ENCODE measurements at places on chromosomes 2 and 18.

DNA sequence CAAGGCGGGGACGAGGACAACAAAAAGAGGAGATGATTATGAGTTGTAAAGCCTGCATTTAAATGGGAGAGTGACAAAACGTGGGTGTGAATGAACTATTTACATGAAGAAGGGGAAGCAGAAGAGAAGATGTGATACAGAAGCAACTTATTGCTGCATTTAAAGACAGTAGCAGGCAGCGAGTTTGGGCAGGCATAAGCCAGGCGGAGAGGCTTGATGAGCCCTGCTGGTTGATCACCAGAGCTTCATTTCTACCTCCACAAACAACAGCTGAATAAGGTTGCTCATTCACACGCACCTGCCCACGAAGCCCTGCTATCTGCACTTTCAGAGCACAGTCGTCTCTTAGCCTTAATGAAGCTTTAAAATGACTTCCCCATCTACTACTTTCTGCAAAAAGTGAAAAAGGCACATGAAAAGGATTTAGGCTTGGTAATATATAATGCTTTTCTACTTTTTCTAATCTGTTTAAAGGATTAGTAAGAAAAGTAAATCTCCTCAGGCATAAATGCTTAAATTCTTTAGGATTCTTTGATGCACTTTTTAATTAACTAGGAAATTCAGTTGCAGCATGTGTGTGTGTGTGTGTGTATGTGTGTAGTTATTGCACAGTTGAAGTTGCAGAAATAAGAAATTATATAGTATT is 3.1 kb downstream of the SLC38A11 start:
- DNase-seq = no peak

DNA sequence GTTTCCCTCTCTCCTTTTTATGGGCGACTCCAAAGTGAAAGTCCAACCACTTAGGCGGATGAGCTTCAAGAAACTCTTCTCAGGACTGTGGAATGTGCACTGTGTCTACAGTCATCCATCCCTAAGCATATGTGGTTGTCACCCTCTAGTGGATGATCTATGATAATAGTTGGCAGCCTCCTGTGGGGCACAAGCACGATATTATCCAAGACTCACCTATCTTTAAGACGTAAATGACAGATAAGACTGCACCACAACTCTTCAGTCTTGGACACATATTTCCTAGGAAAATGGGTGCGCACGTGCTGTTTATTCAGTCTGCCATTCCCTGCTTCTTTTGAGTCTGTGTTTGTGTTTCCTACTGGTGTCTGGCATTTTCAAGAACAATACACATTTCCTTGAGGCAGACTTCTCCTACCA is 145.5 kb upstream of the CTAGE1 start:
- no peak for DNase-seq

GRCh38 chr2:189111063-189111715 is 68.4 kb downstream of the COL5A2 start:
- no peak for DNase-seq

DNA sequence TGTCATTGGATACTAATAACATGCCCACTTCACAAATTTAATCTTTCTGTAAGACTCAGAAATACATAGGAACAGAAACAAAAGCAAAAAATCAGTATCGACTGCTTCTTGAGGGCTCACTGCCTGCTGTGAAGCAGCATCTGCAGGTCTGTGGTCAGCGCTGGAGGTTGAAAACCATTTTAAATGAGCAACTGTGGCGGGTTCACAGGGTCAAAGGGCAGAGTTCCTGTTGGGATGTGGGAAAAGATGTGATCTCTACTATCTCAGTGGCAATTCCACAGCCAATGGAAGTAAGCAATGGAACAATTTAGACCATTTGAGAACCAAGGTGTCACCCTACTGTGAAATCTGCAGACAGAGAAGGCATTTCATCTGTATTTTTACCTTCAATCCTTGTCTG is 468.3 kb downstream of the PARD3B start:
- DNase-seq = no peak

GRCh38 chr2:9613291-9613690 is 17.5 kb downstream of the YWHAQ start:
- no peak for DNase-seq

GRCh38 chr18:37956902-37957301 is 391.3 kb upstream of the CELF4 start:
- DNase-seq = no peak

- DNase-seq = no peak
Observed at GRCh38 chr2:80638783-80639182, 334.2 kb upstream of the LRRTM1 start.

Measured in stimulated activated CD4-positive, alpha-beta T cell treated with anti-CD3 and anti-CD28 coated beads, TNF-alpha, amount 100 ng/mL, for 48 hours (primary cell).